Naive thymus-derived CD4-positive, alpha-beta T cell (primary cell): ENCODE measurements at places on chromosomes 6 and 20.
A peak's percentile ranks its signal among the peaks of the same experiment; 100 is the strongest.

GRCh38 chr6:113772961-113773360 is 84.2 kb upstream of the MARCKS start:
- no peak for DNase-seq

- no peak for DNase-seq
These were observed 98.8 kb upstream of the DST start for GRCh38 chr6:56741472-56741871.

DNA sequence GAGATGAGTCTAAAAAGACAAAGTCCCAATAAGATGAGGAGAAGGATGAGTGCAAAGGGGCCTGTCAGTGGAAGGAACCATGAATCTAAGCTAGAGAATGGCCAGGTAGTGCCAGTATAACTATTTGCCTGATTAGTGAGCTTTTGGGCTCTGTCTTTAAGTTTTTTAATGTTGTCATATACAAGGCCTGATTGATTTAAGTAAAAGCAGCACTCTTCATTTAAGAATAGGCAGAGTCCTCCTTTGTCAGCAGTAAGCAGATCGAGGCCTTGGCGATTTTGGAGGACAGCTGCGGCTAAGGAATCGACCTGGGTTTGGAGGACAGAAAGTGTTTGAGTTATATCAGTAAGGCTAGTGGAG is 753.4 kb upstream of the ADGRB3 start:
- DNase-seq, result no peak

DNA sequence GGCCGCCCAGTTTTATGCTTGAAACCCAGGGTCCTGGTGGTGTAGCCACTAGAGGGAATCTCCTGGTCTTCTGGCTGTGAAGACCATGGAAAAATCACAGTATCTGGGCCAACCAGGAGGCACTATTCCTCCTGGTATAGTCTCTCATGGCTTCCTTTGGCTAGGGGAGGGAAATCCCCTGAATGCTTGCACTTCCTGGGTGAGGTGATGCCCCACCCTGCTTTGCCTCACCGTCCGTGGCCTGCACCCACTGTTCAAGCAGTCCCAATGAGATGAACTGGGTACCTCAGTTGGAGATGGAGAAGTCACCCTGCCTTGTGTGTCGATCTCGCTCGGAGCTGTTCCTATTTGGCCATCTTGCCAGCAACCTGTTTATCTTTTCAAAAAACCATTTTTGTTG is 10.1 kb upstream of the ZNF337 start:
- DNase-seq, result peak; percentile 28

DNA sequence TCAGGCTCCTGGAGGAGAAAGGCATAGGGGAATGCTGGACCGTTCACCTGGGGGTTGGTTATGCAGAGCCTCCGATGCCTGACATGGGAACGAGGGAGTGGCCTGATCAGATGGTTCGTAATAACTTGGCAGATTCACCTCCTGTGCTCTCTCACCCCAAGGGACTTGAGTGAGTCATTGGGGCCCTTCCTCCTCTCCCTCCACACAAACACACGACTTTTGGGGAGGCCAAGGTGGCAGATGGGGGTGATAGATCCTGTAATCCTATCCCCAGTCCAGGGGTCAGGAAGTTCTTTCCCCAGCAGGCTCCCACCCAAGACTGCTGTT is 45.6 kb upstream of the ARFGEF2 start:
- DNase-seq, result no peak

- no peak for DNase-seq
These were observed 15.4 kb downstream of the TMEM244 start for GRCh38 chr6:129845696-129846095.

DNA sequence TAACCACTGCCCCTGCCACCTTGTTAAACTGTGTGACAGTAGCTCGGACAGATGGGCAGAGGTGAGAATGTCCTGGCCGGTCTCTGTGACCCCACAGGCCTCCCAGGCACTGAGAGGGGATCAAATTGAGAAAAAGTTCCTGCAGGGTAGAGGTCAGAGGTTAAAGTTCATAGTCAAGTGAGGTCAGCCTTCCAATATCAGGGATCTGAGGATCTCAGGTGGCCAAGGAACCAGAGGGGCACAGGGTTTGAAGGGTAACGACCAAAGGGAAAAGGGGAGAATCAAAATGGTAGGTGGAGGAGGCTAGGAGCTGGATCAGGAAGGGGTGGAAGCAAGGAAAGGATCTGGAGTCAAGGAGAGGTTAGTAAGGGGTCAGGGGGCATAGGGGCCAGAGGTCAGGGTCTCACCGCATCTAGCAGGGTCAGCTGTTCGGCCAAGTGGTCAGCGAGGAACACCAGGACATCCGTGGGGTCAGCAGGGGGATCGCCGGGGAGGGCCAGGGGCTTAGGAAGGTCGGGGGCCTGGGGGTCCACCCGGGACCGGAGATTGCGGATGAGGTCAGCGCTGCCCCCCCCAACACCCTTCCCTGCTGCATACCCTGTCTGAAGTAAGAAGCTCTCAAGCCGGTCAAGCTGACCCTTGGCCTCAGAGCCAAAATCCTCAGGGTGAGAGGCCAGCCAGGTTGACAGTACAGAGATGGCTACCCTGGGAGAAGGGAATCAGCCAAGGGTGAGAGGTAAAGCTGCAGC is 2.9 kb downstream of the RGL2 start:
- no peak for DNase-seq

- no peak for DNase-seq
These were observed 266.7 kb upstream of the FLRT3 start for GRCh38 chr20:14604143-14604542.

- no peak for DNase-seq
These were observed 48.6 kb downstream of the ASXL1 start for GRCh38 chr20:32406701-32407100.

- no peak for DNase-seq
These were observed 55.7 kb downstream of the SH3BGRL2 start for GRCh38 chr6:79686707-79687309.
